ENCODE measurements at places on chromosomes 5 and 9.

DNA sequence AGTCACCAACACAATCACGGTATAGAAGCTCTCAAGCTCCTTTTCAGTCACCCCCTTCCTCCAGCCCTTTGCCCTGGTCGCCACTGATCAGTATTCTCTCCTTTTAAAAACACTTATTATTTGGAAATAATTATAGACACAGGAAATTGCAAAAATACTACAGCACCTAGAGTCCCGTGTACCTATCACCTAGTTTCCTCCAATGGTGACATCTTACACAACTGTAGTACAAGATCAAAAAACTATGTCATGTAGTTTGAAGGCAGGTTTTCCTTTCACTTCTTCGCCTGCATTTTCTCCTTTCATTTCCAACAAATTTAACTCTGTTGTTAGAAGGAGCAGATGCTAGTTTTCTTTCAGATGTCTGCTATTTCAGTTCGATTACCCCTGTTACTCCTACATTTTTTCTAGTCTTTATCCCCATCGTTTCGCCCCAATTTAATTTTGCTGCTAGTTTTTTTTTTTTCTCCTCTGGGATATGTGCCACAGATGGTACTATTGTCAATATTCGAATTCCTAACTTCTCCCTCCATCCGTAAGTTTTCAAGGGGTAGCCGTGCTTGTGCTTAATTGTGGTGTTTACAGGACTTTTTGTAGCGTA lies 612 bp upstream of the ATG10 start:
- no peak for DNase-seq

DNA sequence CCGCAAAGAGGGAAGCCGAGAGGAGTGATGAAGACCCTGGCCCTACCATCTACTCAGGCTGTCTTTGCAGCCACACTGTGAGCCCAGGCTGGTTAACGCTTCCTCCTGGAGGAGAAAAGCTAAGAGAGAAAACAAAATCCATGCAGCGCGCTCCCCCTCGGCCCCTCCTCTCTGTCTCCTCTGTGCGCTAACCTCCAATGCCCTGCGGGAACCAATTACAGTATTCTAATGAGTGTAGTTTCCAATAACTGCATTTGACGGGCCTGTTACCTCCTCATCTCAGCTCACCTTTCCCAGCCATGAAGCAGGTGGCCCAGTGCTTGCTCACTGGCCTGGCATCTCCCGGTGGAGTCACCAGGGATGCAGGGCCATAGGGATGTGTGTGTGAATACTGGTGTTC lies 565.5 kb downstream of the EBF1 start:
- no peak for DNase-seq

DNA sequence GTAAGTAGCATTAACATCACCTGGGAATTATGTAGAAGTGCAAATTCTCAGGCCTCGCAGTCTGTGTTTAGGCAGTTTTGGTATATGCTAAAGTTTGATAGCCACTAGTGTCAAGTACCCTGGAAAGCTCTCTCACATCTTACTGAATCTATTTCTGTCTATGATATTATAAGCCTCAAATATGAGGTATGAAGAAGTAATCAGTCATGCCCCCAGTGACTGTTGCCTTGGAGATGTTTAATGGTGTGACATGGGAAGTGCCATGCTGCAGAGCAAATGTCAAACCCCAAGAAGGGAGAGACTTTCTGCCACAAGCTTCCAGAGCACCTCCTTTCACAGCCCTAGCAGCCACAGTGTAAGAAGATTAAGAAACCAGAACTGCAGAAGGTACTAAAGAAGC lies 9.8 kb upstream of the PDE8B start:
- DNase-seq: no peak

DNA sequence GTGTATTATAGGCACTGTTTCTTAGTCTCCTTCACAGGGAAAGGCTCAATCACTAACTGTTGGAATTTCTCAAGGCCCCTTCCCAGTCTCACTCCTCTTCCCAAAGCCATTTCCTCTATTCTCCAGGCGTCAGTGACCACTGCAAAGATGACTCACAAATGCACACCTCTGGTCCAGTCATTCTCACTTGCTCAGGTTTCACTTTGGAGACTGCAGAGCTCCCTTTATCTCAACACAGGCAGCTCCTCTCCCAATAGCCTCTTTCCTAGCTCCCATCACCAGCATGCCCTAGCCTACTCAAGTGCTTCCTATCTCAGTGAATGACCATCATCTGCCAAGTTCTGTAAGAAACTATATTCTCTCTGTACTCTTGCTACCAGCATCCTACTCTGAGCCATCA lies 323.6 kb downstream of the NTRK2 start:
- no peak for DNase-seq

DNA sequence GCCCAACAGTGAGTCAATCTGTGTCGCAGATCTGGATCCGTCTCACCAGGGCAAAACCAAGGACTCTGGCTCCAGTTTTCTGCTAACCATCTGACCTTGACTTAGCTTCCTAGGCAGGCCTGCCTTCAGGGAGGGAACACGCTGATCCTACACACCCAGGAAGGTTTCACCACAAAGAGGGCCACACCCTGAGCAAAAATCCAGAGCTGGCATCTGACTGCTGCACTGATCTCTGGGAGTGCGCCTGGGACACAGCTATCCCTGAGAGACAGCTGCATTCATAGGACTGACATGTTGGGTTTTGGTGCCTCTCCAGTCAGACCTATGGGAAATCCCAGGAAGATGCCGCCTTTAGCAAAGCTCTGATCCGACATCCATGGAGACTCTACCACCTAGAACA lies 47.5 kb downstream of the CDK5RAP2 start:
- no peak for DNase-seq

GRCh38 chr9:27602142-27602861 lies 29.0 kb upstream of the C9orf72 start:
- no peak for DNase-seq

DNA sequence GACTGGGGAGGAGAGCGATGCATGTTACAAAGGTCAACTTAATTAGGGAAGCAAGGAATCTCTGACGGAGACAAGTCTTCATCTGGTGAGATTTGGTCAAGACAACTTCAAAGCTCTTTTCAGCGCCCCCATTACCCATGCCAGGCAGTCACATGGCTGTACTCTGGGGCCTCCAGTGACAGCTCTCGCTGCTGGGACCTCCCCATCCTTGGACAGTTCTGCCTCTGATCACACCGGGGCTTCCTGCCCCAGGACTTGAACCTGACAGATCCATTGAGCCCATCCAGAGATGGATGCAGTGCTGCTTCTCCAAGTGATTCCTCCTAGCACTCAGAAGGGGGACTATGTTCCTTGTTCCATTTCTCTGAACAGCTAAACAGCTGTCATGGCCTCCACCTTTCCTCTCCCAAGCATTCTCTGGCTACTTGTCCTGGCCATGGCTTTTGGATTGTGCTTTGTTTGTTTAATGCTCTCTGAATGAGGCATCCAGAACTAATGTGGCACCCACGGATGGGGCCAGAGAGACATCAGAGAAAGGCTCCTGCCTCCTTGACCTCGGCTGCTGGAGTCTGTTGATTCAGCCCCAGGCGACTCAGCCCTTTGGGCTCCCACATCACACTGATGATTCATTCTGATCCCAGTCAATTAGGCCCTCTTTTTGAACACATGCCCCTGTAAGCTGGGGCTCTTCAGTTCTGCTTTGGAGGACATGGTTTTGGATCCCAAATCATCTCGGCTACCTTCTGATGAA lies 122.1 kb upstream of the ADAMTS16 start:
- DNase-seq: no peak

GRCh38 chr5:7869474-7870136 lies 657 bp downstream of the MTRR start:
- peak; percentile 29 for DNase-seq

- DNase-seq: peak; percentile 82
Observed at GRCh38 chr9:32251539-32251938, 132.9 kb upstream of the ACO1 start.

GRCh38 chr9:92737216-92737606 lies 27.4 kb downstream of the BICD2 start:
- DNase-seq: no peak

DNA sequence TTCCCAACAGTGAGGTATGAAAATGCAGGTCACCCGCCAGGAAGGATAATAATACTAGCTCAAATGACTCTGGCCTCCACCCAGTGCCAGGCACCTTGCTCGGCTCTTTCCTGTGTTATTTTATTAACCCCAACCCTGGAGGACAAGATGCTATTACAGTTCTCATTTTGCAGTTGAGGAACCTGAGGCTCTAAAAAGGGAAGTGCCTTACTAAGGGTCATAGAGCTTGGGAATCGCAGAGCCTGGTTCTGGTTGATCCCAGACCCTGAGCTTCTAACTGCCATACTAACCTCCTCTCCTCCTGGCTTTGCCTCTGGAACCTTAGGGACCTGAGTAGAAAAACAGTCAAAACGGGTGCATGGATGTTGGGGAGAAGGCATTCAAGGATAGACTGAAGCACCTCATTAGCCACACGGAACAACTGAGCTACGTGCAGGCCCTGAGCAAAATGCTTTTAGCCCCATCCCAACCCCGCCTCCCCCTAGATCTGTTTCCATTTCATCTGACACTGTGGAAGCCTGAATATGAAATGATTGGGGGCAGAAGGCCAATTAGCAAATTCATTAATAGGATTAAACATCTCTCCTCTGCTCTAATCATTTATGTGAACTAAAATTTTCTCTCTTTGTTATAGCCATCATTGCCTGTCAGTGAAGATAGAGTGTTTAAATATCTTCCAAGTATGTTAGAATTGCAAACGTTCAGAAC lies 7.9 kb downstream of the KCNIP1 start:
- DNase-seq: no peak

DNA sequence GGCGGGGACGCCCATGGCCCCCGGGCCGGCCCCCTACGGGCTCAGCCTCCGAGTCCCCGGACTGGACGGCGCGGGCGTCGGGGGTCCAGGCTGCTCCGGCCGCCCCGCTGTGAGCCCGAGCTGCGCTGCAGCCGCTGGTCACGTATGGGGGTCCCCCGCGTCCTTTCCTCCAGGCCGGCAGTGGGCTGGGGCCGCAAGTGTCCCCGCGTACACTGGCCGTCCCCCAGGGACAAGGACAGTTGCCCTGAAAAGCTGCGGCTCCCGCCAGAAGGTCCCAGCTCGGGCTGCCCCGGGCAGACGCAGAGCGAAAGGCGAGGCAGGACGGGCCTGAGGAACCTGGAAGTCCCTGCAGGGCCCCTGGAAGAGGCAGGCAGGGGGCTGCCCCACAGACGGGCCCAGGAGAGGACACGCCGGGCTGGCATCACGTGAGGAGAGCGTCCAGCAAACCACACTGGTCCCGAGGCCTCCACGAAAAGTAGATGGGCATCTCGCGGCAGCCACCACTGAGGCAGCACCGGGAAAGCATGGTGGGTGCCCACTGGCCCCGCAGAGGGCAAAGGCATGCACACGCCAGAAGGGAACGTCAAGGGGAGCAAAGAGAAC lies 3.3 kb upstream of the NKD2 start:
- no peak for DNase-seq

- DNase-seq: no peak
Observed at GRCh38 chr5:39498278-39498952, 73.6 kb upstream of the DAB2 start.

DNA sequence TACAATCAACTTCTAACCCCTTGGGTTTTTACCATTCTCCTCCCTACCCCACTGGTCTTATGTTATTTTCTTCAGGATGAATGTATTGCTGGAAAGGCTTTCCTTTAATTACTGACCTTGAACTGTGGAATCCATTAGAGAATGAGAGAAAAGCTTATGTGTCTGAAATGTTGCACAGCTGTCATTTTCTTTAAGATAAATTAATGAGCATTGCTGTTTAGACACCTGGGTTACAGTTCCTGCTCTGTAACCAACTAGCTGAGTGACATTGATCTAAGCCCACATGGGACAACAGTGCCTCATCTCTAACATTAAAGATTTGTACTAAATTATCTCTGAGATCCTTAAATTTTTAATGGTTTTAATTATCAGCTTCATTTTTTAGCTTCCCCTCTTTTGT lies 507.0 kb downstream of the TAF11L14 start:
- DNase-seq: no peak

DNA sequence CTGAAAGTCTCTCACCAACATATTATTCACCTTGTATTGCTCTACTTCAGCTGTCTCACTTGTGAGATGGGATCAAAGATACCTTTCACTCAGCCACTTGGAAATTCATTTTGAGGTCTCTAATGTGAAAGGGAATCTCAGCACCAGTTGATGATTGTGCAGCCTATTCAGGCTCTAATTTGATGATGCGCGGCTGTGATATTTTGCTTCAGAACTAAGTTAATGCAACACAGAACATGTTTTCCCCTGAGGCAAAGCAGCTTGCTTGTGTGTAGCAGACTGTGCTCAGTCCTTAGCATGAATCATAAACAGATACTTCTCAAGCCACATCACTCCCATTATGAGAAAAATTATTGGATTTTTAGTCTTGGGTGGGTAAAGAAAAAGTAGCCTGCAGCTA lies 378.8 kb downstream of the OSTF1 start:
- no peak for DNase-seq

DNA sequence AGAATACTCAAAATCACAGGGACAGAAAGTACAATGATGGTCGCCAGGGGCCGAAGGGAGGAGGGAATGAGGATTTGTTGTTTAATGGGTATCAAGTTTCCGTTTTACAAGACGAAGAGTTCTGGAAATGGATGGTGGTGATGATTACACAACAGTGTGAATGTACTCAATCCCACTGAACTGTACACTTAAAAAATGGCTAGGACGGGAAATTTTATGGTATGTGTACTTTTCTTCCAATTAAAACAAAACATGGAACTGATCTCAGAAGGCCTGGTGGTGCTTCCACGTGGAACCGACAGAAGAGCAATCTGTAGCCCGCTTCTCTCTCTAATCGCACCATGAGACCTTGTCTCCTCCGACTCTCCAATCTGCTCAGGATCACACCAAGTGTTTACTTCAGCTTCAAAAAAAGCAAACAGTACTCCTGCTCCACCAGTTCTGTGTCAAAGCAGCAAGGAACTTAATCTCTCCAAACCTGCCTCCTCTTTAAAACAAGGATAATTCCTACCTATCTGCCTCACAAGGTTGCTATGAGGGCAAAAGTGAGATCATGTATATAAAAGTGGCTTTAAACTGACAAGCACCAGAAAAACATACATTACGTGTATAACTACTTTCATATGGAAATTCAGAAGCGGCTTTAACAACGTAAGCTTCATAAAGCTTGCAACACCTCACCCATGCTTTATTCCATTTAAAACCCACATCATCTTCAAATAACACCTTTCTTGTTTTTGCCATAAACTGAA lies 2.1 kb downstream of the ECPAS start:
- peak; percentile 47 for DNase-seq

DNA sequence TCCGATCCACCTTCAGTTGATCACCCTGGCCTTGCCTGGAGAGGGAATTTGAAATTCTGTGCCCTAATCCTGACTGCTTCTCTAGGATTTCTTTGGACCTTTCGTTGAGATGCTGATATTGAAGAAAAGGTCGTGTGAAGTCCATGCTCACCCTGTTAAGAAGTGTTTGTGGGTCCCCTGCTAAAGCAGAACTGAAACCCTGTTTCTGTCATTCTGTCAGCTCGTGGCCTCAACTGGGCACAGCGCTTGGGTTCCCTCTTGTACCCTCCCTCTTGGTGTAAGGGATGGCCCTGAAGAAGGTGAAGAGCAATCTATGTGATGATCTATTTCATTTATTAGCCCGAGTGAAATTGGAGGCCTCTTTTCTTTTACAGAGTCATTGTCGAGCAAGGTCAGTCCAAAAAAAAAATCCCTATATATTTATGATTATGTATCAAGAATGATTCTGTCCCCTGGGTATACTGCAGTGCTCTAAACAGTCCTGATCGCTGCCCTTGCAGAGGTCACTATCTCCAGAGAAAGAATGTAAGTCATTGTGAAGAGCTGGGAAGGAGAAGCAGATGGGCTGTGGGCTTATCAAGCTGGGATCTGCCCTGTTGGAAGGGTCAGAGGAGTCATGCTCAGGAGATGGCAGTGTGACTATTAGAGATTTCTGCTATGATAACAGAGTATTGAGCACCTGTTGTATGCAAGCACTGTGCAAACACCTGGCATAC lies 56.1 kb downstream of the WWC1 start:
- no peak for DNase-seq

- peak; percentile 37 for DNase-seq
Observed at GRCh38 chr5:95644351-95645042, 2.1 kb upstream of the RFESD start.

All from HAP-1 (cell line).